Activated CD8-positive, alpha-beta T cell treated with anti-CD3 and anti-CD28 coated beads for 36 hours (primary cell): ENCODE measurements at places on chromosomes 12 and 14. TPM values are rescaled to one million over a fixed set of nuclear protein-coding genes. Genes with fewer than 3 reads are reported as not detected.

DNA sequence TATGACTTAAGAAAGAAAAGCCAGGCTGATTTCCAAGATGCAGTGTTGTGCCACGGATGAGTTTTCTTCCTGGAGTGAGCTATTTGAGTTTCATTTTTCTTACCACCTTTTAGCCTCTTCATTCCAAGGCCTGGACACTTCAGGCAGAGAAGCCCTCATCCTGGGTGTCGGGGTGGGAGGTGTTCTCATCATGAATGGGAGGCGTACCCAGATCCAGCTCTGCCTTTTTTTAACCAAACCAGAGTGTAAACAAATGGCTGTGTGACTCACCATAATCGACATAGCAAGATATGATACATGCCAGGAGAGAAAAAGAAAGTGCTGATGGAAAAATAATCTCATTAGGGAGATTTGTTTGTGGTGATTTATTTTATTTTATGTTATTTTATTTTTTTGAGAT, 79.9 kb downstream of the ARF6 start:
- peak; percentile 62 for DNase-seq
- H3K27me3 ChIP-seq: no peaks in the 10 kb centered on the region

DNA sequence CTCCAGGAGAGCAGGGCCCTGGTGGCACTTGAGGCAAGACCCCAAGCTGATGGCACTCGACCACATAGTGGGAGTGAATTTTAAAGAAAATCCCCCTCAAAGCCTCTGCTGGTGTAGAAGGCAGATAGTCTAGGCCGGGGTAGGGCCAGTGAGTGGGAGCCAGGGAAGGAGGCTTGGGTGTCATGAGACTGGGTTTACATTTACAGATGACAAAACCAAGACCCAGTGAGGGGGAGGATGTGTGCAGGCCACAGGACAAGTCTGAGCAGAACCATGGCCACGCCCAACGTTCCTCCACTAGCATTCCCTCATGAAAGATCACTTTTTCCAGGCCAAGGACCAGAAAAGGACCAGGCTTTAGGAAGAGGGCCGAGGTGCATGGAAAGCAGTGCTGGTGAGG, 42.0 kb downstream of the EVL start:
- H3K4me1 ChIP-seq: peaks cover 82% of the 10 kb centered on the region
- no peaks in the 10 kb centered on the region for H3K27me3 ChIP-seq
- H3K4me3 ChIP-seq: peak overlapping the region; percentile 64

Gene RHEBL1
- 18.5 TPM for total RNA-seq

- H3K4me1 ChIP-seq: peaks cover 23% of the 10 kb centered on the region
- H3K4me3 ChIP-seq: no peak overlapping the region
Observed at GRCh38 chr14:21985081-21985480, 311.5 kb upstream of the OR4E1 start.

- no peaks in the 10 kb centered on the region for H3K36me3 ChIP-seq
- no peak overlapping the region for H3K27ac ChIP-seq
- peaks cover 11% of the 10 kb centered on the region for H3K4me1 ChIP-seq
Observed at GRCh38 chr12:117098361-117099217, 627 bp downstream of the TESC start.

Gene ANKS1B
- 0.54 TPM for total RNA-seq

Gene LTB4R2
- 9.6 TPM for total RNA-seq

Gene SLC24A4
- total RNA-seq: not detected

- H3K27ac ChIP-seq: no peak overlapping the region
- H3K36me3 ChIP-seq: peaks cover 8% of the 10 kb centered on the region
- no peaks in the 10 kb centered on the region for H3K27me3 ChIP-seq
Observed at GRCh38 chr14:52545584-52546317, 6.6 kb downstream of the TXNDC16 start.

GRCh38 chr14:102911991-102912761, 10.3 kb upstream of the AMN start:
- H3K4me1 ChIP-seq: no peaks in the 10 kb centered on the region
- no peak overlapping the region for H3K27ac ChIP-seq
- no peaks in the 10 kb centered on the region for H3K27me3 ChIP-seq
- H3K36me3 ChIP-seq: no peaks in the 10 kb centered on the region
- no peak for DNase-seq
- no peak overlapping the region for H3K4me3 ChIP-seq

DNA sequence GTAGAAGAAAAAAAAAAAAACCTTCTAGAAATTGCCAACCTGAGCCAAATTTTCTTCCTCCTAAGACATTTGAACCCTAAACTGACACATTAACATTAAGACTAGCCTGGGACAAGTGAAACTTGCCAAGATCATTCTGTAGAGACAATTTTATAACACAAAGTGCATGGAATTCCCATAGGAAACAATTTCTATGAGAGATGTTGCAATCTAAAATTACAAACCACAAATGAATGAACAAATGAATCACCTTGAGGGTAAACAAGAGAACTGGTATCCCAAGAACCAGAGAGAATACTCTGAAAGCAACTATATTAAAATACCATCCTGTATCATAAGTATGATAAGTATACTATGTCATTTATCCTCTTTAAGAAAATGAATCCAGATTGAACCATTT, 165.3 kb downstream of the DICER1 start:
- H3K27ac ChIP-seq: no peak overlapping the region
- H3K36me3 ChIP-seq: no peaks in the 10 kb centered on the region
- peaks cover 21% of the 10 kb centered on the region for H3K27me3 ChIP-seq
- no peak overlapping the region for H3K4me3 ChIP-seq

Gene AHNAK2
- total RNA-seq: not detected

DNA sequence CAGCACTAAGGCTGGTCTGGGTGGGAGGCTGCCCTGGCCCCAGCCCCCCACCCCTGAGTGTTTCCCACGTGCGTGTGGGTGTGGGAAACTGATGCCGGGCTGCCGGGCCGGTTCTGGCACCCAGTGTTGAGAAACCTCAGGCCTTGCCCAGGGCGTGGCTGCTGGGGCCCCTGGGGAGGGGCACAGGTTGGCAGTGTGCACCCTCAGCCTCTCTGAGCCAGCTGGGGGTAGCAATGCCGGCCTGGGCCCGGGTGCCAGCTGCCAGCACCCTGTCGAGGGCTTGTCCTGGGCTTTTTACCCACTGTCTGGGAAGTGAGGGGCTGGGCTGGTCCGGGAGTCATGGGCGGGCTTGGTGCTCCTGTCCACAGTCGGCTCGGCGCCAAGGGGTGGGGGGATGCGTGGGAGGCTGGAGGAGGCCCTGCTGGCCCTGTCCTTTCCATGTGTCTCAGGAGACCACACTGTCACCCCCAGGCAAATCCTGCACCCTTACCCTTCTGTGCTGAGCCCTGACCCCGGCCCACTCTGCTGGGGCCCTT, 15.7 kb downstream of the ASPG start:
- no peaks in the 10 kb centered on the region for H3K27me3 ChIP-seq
- no peak overlapping the region for H3K27ac ChIP-seq
- H3K36me3 ChIP-seq: no peaks in the 10 kb centered on the region
- no peak overlapping the region for H3K4me3 ChIP-seq
- DNase-seq: no peak

Gene LIN7A
- not detected for total RNA-seq

- no peaks in the 10 kb centered on the region for H3K4me1 ChIP-seq
- H3K27ac ChIP-seq: no peak overlapping the region
- H3K27me3 ChIP-seq: peaks cover 8% of the 10 kb centered on the region
Observed at GRCh38 chr14:104641753-104642539, 37.4 kb upstream of the TMEM179 start.

Gene KERA
- not detected for total RNA-seq

Gene KRT6A
- total RNA-seq: not detected

DNA sequence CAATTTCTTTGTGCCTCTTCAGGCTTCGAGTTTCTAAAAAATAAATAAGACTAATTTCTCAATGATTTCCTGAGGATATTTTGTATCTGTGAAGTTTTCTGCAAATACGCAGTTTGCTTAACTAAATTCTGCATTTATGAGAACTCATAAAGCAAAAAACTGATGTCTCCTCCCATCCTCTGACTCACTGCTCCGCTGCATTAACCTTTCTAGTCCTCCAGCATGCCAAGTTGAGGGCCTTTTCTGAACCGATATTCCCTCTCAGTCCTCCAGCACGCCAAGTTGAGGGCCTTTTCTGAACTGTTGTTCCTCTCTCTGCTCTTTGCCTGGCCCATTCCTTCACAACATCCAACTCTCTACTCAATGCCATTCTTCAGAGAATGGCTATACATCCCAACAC, 3.2 kb downstream of the IPO8 start:
- no peak overlapping the region for H3K4me3 ChIP-seq
- no peak overlapping the region for H3K27ac ChIP-seq
- DNase-seq: no peak
- H3K36me3 ChIP-seq: peaks cover 2% of the 10 kb centered on the region

Gene MAP3K9
- total RNA-seq: 9.6 TPM

Gene NTF3
- total RNA-seq: not detected

GRCh38 chr12:123960029-123960735, 12.4 kb downstream of the CCDC92 start:
- no peak overlapping the region for H3K4me3 ChIP-seq
- DNase-seq: no peak
- H3K27ac ChIP-seq: no peak overlapping the region
- peaks cover 3% of the 10 kb centered on the region for H3K4me1 ChIP-seq

Gene TBPL2
- total RNA-seq: not detected

DNA sequence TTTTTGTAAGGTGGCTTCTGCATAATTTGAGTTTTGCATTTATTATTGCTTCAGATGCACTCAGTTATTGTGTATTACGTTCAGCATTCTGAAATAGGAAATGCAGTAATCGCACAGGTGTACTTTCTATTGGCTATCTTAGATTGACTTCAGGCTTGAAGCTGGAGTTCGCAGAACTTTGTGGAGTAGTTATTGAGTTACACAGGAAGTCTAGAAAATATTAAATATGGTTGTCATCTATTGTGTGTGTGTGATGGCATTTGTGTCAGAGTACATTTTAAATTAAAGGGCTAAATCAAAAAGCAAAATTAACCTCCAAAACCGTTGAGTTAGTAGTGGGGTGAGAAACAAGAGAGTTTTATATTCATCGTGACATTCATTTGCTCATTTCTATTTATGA, 2.7 kb downstream of the ARID2 start:
- peak overlapping the region; percentile 88 for H3K4me3 ChIP-seq
- peak overlapping the region; percentile 85 for H3K27ac ChIP-seq
- peaks cover 37% of the 10 kb centered on the region for H3K4me1 ChIP-seq
- H3K36me3 ChIP-seq: peaks cover 34% of the 10 kb centered on the region
- DNase-seq: peak; percentile 21
- no peaks in the 10 kb centered on the region for H3K27me3 ChIP-seq

Gene KLRK1
- total RNA-seq: 111 TPM

Gene INHBC
- not detected for total RNA-seq

- peaks cover 12% of the 10 kb centered on the region for H3K4me1 ChIP-seq
- H3K27me3 ChIP-seq: peaks cover 1% of the 10 kb centered on the region
- H3K36me3 ChIP-seq: no peaks in the 10 kb centered on the region
- no peak overlapping the region for H3K4me3 ChIP-seq
- H3K27ac ChIP-seq: no peak overlapping the region
Observed at GRCh38 chr12:13153180-13153579, 43.3 kb upstream of the EMP1 start.

GRCh38 chr14:86346818-86347384, 817.0 kb downstream of the FLRT2 start:
- no peaks in the 10 kb centered on the region for H3K36me3 ChIP-seq
- no peak overlapping the region for H3K27ac ChIP-seq
- H3K27me3 ChIP-seq: no peaks in the 10 kb centered on the region

GRCh38 chr12:34219046-34219770, 196.9 kb downstream of the ALG10 start:
- H3K36me3 ChIP-seq: no peaks in the 10 kb centered on the region
- H3K27me3 ChIP-seq: peaks cover 9% of the 10 kb centered on the region
- no peak overlapping the region for H3K27ac ChIP-seq
- DNase-seq: no peak
- H3K4me1 ChIP-seq: peaks cover 3% of the 10 kb centered on the region

DNA sequence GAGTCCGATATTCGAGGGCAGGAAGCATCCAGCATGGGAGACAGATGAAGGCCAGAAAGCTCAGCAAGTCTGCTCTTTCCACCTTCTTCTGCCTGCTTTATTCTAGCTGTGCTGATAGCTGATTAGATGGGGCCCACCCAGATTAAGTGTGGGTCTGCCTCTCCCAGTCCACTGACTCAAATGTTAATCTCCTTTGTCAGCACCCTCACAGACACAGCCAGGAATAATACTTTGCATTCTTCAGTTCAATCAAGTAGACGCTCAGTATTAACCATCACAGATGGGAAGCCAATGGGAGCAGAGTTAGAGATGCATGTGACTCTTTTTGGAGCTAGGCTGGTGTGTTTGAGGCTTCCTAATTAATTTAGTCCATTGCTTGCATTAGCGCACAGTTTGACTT, 17.0 kb downstream of the C12orf75 start:
- peaks cover 2% of the 10 kb centered on the region for H3K36me3 ChIP-seq
- no peak for DNase-seq
- no peak overlapping the region for H3K27ac ChIP-seq
- peaks cover 21% of the 10 kb centered on the region for H3K4me1 ChIP-seq
- no peaks in the 10 kb centered on the region for H3K27me3 ChIP-seq
- H3K4me3 ChIP-seq: no peak overlapping the region

Gene MMP19
- total RNA-seq: not detected

DNA sequence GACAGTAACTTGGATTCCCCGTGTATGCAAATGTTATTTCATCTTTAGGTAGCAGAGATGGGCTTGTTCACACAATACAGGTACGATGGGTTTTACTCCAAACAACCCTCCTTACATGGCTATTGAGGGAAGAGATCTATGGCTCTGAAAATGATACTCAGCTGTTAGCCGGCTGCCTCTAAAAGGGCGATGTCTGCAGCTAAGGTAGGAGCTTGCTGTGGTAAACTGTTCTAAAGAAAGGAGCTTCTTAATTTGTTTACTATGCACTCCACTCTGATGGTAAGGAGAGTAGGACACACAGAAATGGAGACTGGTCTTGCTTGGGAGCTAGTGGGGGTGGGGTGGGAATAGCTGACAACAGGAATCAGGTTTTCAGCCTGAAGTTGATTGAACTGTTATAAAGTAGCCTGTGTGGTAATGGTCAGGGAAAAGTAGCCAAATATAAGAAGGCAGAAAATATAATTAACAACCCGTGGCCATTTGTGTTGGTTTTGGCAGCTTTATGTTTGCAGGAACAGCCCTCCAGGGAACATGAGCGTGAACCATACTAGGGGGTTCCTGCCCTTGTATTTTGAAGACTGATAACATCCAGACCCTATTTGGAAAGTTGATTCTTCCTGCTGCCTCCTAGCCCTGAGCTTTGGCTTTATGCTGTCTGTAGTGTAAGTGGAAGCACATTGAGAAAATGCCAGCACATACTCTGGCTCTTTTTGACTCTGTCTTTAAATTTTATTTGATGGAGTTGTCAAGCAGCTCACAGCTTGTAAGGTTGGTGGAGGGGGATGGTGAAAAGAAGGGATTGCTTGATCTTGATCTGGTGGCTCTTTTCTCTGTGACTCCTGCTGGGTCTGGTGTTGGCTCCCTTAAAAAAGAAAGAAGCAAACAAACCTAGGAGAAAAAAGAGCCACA, 929.8 kb downstream of the DIO2 start:
- H3K27ac ChIP-seq: no peak overlapping the region
- H3K27me3 ChIP-seq: peaks cover 39% of the 10 kb centered on the region
- no peak for DNase-seq
- no peaks in the 10 kb centered on the region for H3K36me3 ChIP-seq
- H3K4me1 ChIP-seq: no peaks in the 10 kb centered on the region
